ENCODE measurements at places on chromosomes 1 and 21.

DNA sequence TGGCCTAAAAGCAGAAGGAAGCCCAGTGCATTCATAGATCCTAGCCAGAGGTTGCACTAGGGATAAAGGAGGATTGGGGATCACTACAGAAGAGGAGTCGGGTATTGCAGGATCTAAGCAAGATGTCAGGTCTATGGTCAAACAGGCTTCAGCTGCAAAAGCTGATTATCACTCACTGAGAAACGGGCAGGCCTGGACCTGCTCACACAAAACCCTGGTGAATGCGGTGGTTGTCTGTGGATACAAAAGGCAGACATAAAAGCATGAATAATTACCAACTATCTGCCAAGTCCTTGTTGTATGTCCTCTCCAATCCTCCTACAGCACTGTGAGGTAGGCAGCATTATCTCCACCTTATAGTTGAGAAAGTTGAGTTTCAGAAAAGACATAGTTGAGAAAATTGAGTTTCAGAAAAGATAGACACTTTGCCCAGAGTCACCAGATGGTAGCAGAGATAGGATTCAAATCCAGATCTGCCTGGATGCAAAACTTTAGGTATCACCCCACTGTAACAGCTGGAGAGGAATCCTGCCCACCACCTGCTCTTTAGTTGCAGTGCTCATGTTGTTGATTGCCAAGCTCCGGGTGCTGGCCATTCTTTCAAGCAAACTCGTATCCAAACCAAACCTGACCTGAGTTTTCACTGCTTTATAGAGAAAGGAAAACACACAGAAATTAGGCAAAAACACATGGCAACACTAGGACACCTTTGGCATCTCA lies 49.6 kb upstream of the HOOK1 start:
- no peak for DNase-seq

DNA sequence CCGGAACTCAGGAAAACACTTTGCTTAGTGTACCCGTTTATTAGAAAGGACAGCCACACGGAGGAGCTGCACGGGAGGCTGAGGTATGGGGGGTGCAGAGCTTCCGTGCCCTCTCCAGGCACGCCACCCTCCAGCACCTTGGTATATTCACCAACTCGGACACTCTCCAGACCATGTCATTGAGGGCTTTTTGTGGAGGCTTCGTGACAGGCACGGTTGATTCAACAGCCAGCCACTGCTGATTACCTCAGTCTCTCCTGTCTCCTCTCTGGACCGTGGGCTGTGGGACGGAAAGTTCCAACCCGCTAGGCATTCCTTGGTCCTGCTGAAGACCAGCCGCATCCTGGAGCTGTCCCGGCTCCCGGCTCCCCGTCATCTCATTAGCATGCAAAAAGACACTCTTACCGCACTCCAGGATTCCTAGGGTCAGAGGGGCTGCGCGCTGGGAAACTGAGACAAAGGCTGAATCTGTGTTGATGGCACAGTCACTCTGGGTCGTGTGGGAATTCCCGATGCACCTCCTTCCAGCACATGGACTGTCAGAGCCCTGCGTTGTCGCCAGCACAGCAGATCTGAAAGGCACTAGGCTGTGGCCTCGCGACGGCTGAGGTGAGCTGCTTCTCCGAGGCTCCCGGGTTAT lies 65.6 kb downstream of the PRKCZ start:
- no peak for DNase-seq

DNA sequence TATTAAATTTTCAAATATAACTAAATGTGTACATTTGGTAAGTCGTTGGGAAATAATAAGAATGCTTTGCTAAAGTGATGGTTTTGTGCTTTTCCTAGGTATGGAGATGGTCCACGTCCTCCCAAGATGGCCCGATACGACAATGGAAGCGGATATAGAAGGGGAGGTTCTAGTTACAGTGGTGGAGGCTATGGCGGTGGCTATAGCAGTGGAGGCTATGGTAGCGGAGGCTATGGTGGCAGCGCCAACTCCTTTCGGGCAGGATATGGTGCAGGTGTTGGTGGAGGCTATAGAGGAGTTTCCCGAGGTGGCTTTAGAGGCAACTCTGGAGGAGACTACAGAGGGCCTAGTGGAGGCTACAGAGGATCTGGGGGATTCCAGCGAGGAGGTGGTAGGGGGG lies 47.8 kb downstream of the DHX9 start:
- DNase-seq, result no peak

GRCh38 chr1:15106608-15107007 lies 46.9 kb upstream of the TMEM51 start:
- no peak for DNase-seq

DNA sequence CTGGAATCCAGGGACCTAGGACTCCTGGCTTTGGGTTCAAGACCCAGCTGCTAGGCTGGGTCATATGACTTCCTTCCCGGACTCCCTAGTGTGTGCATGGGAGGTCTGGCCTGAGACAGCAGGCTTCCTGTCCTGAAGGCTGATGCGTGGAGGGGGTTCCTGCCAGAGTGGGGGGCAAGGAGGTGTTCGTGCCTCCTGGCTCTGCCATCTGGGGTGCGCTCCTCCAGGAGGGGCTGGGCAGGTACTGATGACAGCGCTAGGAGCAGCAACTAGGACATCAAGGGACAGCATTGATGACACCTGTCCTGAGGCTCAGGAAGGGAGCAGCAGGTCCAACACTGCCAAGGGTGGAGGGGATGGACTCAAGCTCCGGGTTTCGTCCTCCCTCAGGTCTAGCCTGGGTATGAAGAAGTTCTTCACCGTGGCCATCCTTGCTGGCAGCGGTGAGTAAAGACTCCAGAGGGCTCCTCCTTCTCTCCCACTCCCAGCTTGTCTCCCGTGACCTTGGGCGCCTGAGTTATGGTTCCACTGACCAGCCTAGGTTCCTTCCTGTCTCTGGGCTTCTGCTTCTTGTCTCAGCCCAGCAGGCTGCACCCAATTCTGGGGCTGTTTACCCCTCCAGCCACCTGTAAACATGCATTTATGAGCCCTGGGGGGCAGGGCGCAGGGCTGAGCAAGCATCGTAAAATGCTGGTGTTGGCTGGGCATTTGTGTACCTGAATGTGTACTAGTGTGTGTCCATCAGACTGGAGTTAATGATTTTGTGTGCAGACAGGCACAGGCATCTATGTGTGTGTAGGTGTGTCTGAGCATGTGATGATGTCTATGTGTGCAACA lies 871 bp downstream of the PLA2G2F start:
- DNase-seq, result no peak

Data from stimulated activated CD4-positive, alpha-beta T cell treated with anti-CD3 and anti-CD28 coated beads, Interleukin-4, amount 100 ng/mL, for 24 hours (primary cell).